ENCODE measurements at places on chromosomes 2 and 18. TPM values are rescaled to one million over a fixed set of nuclear protein-coding genes. Genes with fewer than 3 reads are reported as not detected.

VWC2L gene
- polyA plus RNA-seq: not detected

BCL11A gene
- 0.01 TPM for polyA plus RNA-seq

LINC00305 gene
- polyA plus RNA-seq: not detected

RNU2-63P gene
- polyA plus RNA-seq: not detected

HRH4 gene
- polyA plus RNA-seq: not detected

CFAP221 gene
- not detected for polyA plus RNA-seq

NEB gene
- polyA plus RNA-seq: 1,565 TPM
